NCI-H2081 treated with DMSO at 0.1 percent for 48 hours (cell line): ENCODE measurements at places on chromosomes 13 and 19.

DNA sequence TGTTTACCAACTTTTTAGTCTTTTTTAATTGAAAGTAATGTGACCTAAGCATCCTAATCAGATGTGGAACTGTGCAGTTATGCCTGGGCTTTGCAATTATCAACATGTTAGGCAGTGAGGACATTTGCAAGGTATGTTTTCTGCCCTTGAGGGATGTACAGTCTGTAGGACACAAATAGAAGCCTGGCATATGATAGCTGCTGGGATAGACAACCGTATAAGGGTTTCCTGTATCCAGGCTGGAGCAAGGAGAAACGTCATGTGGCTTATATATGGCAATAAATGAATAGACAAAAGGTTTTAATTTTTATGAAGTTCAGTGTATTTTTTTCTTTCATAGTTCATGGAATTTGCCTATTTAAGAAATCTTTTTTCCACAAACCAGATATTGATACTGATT is 2.0 kb upstream of the VPS36 start:
- DNase-seq, result no peak

GRCh38 chr13:104310861-104311260 is 1244.6 kb upstream of the SLC10A2 start:
- no peak for DNase-seq

GRCh38 chr13:106799781-106800335 is 231.9 kb upstream of the ARGLU1 start:
- no peak for DNase-seq

GRCh38 chr13:37450276-37450675 is 148.3 kb downstream of the POSTN start:
- DNase-seq, result no peak

- DNase-seq, result no peak
Measured at GRCh38 chr19:47778954-47779351, 450 bp downstream of the SELENOW start.
